ENCODE measurements at places on chromosomes 3 and 15. TPM values are rescaled to one million over a fixed set of nuclear protein-coding genes. Genes with fewer than 3 reads are reported as not detected.
A peak's percentile ranks its signal among the peaks of the same experiment; 100 is the strongest.

DNA sequence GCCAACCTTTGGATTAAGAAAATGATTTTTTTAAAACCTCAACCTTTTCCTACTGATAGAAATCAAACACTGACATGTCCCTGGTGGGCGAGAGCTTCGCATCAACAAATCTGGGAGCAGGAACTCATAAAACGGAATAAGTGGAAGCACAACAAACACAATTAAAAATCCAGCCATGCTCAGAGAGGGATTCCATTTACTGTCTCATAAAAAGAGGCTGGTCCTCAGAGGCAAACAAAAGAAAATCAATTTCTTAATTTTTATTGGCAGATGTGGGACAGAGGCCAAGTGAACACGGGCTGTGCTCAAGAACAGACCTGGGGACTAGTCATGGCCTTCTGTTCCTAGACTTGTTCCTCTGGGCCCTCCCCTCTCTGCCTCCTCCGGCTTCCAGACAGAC lies 214.5 kb downstream of the NTRK3 start:
- DNase-seq, result no peak

DNA sequence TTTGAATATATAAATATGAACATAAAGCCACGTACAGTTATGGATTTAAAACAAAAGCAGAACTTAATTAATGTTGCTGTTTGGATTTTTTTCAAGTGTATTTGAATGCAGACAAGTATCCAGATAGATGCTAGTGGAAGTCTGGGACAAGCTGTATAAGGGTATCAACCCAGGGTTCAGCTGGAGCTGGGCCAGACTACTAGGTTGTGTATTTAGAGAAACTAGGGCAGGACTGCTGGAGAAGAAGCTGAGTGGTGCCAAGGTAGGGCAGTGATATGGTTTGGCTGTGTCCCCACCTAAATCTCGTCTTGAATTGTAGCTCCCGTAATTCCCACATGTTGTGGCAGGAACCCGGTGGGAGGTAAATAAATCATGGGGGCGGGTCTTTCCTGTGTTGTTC lies 189.8 kb upstream of the CTDSPL start:
- no peak for DNase-seq

GRCh38 chr3:65703026-65703425 lies 335.7 kb downstream of the MAGI1 start:
- DNase-seq, result no peak

- peak; percentile 55 for DNase-seq
These were observed 225.6 kb downstream of the TIGIT start for GRCh38 chr3:114519415-114519814.

ZBBX gene
- total RNA-seq, result not detected

PLIN1 gene
- 0.03 TPM for total RNA-seq

NLGN1 gene
- total RNA-seq, result not detected
